T-helper 9 cell (primary cell): ENCODE measurements at places on chromosomes 5 and 9.

- DNase-seq: peak; percentile 61
These were observed at the start of gene CCNI2 for GRCh38 chr5:132746954-132747615. Gene CCNI2, plus strand, starts transcription at chr5:132747426. Its CDS starts 70 bp downstream, at chr5:132747496.

GRCh38 chr9:5790923-5791322 lies 42.0 kb downstream of the ERMP1 start:
- DNase-seq: no peak

DNA sequence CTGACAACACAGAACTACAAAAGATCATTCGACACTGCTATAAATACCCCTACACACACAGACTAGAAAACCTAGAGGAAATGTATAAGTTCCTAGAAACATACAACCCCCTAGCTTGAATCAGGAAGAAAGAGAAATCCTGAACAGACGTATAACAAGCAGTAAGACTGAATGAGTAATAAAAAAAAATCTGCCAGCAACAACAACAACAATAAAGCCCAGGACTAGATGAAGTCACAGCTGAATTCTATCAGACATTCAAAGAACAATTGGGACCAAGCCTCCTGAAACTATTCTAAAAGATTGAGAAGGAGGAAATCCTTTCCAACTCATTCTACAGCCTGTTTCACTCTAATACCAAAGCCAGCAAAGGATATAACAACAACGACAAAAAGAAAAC lies 68.2 kb upstream of the SLIT3 start:
- no peak for DNase-seq

DNA sequence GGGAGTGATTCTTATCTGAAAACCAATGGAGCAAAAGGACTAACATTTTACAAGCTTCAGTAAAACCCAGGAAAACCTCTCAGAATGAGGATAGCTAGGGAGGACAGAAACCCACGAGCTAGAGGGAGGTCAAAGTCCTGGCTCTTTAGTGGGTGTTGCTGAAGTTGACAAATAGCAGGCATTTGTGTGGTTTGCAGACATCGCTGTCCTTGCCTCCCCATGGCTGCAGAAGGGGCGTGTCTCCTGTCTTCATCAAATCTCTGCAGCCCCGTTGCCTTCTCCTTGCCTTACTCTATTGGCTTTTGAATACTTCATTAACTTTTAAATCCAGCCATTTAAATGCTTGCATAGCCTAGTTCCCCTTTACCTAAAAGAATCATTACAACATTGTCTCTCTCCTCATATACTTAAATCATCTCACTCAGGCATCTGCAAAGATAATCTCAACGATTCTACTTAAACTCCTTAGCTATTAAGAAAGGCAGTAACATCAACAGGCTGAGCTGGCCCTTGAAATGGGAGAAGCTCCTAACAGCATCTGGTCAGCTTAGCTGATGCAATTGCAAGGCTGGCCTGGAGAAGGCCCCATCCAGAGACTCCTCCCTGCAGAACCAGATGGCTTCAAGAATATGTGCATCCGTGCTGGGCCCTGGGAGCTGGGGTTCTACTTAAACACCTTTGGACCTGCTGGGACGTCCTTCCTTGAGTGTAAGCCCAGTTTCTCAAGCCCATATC lies 152.8 kb upstream of the TAS2R1 start:
- DNase-seq: no peak

DNA sequence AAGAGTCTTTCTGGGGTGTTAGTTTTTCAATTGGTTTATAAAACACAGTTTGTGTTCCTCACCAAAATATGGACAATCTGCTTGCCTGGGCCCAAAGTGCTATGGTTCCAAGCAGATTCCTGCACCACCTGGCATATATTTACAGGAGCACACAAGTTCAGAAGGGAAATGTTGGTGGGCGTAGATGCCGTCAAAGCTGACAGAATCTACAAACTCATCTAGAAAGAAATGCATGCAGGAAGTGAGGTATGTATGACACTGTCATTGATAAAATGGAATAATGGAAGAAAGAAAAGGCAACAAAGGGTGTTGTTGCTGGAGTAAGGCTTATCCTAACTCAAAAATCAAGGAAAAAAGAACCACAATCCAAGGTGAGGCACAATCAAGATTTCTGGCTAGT lies 225.8 kb downstream of the MLLT3 start:
- no peak for DNase-seq

DNA sequence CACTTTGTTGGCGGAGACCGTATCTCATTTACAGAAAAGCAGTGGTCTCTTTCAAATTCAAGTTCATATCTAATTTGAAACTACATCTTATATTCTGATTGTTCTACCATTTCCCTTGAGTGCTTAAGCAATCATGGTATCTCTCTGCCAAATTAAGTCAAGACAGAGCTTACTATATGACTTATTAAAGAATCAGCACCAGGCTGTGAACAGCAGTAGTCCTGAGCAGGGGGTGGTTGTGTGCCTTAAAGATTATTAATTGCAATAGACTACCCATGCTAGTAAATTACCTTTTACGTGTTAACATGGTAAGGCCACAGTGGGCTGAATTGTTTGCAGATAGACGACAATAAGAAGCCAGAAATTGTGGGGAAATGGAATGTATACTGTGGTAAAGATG lies 21.5 kb downstream of the SNCAIP start:
- DNase-seq: no peak

DNA sequence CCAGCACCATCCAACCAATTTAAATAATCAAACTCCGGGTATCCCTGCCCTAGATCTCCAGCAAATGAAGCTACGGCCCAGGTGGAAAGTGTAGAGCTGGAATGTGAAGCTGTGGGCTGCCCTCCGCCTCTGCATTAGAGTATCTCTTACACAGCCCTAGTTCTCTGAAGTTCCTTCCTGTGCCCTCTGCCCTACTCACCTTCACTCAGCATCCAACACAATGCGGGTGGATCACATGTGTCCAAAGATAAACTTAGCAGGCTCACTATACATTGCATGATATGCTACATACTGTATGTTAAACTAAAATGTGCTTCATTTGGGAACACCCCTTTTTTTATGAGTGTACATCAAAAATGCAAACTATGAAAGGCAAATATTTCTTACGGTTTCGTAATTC lies 70.0 kb upstream of the RAD23B start:
- DNase-seq: no peak

DNA sequence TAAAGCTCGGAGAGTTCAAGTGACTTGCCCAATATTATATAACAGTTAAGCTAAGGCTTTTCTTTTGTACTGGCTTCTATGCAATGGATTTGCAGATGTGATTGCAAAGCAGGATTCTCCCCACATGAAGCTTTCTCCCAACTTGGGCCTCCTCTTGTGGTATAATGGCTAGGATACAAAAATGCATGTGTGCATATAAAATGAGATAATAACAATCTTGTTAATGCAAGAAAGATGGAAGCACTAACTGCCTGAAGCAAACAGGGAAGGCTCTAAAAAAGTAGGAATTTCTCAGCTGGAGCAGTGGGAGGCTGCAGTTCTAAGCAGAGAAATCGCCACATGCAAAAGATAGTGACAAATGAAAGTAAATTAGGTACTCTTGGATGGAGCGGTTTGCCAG lies 444.2 kb upstream of the RIOK2 start:
- no peak for DNase-seq

DNA sequence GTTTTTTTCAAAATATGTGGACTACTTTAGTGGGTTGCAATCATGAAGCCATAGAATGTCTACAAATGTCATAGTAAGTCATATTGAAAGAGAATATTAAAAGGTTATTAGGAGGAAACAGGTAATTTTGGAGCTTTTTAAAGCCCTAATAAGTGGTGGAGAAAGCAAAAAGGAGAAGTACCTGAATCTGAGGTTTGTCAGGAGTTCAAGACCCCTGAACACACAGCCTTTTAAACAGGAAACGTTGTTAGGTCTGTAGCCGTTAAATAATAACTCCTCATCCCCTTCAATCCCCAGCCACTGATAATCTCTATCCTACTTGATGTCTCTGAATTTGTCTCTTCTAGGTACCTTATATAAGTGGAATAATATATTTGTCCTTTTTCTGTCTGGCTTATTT lies 51.1 kb downstream of the SPEF2 start:
- DNase-seq: no peak

GRCh38 chr9:106726070-106726815 lies 136.7 kb upstream of the ZNF462 start:
- DNase-seq: no peak

DNA sequence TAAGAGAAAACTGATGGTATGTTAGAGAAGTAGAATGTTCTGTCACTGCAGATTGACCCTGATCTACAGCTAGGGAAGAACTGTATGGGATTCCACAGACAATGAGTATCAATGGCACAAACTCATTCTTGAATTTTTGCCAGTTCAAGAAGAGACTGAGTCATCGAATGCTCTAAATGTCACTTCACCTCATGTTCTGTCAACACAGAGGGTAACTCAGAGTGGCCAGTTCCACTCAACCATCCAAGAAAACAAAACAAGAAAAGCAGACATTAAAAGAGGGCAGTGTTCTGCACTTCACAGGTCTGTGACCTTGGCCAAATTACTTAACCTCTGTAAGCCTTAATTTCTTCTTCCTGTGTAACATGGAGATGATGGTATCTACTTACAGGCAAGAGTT lies 132.2 kb upstream of the HMHB1 start:
- no peak for DNase-seq

GRCh38 chr5:79931866-79932265 lies 59.2 kb downstream of the MTX3 start:
- no peak for DNase-seq

GRCh38 chr9:127390563-127390962 lies 6.4 kb upstream of the SLC2A8 start:
- no peak for DNase-seq

GRCh38 chr9:131530920-131531832 lies at the start of gene UCK1:
Gene UCK1, minus strand, starts transcription at chr9:131531263. Its CDS starts 89 bp downstream, at chr9:131531174.
- DNase-seq: peak; percentile 70

DNA sequence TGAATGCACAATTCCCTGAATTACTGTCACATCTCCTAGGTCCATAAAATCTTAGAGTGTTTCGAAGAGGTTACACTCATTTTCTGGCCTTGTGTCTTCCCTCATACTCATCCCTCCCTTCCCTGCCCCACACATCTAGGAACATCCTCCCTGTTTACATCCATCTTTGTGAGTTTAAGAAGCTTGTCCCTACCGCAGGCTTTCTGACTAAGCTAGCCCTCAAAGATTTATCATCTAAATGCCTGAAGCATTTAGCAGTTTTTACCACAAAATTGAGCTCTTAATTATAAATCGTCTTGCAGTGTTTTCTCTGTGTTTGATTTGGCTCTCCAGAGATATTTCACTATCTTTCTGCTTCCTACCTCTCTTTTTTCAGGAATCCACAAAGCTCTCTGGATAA lies 374.8 kb downstream of the KIAA0825 start:
- no peak for DNase-seq

GRCh38 chr5:154446195-154447088 lies 645 bp downstream of the SAP30L start:
- peak; percentile 45 for DNase-seq

GRCh38 chr5:140806834-140807775 lies at the start of gene PCDHA4:
Gene PCDHA4, plus strand, starts transcription at chr5:140807068.
- no peak for DNase-seq
